ENCODE measurements at places on chromosomes 3 and 15. TPM values are rescaled to one million over a fixed set of nuclear protein-coding genes. Genes with fewer than 3 reads are reported as not detected.

- no peak for DNase-seq
Measured at GRCh38 chr3:66582721-66583423, 82.0 kb upstream of the LRIG1 start.

DNA sequence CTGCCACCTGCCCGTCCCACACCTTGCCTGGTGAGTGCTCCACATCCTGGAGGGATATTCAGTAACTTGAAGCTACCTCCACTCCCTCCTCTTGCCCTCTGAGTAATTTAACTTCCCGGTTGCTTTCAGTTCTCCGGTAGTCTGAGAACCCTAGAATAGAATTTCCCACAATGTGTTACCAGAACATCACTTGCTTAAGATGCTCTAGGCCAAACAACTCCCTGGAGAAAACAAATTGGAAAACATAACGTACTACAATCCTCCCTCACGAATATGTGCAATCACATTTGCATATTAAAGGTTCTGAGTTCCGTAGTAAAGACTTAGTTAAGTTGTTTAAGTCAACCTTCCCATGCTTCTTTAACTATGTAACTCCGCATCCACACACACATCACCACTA lies 44.8 kb downstream of the SLCO2A1 start:
- no peak for DNase-seq

GRCh38 chr3:43686700-43687498 lies 3.8 kb upstream of the ABHD5 start:
- no peak for DNase-seq

DNA sequence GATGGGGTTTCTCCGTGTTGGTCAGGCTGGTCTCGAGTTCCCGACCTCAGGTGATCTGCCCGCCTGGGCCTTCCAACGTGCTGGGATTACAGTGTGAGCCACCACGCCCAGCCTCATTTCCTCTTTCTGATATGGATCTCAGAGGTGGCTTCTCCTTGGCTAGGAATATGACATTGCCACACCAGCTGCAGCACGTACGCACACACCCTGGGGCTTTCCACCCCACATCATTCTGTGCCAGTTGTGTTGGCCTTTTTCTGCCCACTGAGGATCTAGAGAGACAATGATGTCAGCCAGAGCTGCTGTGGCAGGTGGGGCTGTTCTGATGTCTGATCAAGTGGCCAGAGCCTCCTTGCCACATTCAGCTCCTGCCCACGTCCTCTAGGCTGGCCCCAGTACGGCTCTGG lies 29.0 kb downstream of the TMEM45A start:
- no peak for DNase-seq

DNA sequence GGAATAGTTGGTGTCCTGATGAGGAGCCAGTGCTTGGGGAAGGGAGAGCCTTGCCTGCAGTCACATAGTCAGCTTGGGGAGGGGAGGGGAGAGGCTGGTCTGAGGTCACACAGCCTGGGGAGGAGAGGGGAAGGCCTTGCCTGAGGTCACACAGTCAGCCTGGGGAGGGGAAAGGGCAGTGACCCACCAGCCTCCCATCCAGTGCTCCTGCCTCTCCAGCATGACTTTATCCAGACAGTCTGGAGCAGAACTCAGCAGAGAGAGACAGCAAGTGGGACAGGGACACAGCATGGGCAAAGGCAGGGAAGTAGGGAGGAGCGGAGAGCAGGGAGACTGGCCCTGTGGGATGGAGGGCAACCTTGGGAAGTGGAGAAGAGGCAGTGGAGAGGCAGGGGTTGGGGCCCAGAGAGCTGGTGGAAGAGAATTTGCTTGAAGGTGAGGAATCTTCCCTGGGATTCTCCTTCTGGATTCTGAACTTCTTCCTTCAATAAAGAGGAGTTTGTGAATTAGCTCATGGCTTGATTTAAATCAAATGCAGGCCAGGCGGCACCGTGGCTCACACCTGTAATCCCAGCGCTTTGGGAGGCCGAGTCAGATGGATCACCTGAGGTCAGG lies 64.5 kb downstream of the CORO2B start:
- DNase-seq, result no peak

DNA sequence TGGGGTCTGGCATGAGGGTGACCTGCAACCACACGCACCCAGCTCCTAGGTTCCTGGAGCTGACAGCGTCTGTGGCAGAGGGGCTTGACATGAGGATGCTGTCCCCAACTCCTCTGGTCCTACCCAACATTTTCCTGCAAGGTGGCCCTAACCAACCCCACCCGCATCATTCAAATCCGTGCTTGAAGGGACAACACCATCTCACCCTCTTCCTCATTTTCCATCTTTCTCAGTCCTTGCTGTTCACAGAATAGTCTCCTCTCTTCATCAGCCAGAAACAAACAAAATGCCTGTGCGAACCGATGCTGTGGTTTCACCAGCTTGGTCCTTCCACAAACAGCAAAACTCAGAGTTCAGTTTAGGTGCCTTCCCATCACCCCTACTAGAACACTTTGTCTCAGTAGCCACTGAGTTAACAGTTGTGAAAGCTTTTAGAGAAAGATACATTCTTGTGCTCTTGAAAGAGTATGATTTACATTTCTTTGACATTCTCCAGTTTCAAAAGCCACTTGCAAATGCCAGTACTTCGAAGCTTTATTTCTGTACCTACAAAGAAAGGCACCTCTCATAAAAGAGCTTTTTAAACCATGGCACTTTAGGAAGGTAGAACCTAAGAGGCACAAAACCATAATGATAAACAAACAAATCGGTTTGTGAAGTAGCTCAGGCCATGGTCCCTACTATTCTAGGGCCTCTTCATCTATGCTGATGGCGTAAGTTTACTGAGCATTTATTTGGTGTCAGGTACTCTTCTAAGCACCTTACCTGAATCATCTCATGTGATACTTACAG lies 360.1 kb downstream of the SHQ1 start:
- no peak for DNase-seq

DNA sequence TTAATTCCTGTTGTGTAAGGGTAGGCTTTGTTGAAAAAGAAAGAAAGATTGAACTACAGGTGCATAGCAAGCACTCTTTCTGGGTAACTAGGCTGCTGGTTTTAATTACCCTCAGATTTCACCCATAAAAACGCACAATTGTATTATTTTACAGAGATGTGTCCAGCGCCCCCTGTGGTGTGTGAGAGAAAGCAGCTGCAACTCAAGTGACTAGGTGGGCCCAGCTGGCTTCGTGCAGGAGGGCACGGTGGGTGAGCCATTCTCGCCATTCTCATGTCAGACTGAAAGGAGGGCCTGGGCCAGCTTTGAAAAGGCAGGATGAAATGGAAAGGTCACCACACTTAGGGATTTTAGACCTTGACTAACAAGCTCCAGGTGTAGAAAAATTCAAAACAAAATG lies 122.6 kb downstream of the LRIG1 start:
- no peak for DNase-seq

DNA sequence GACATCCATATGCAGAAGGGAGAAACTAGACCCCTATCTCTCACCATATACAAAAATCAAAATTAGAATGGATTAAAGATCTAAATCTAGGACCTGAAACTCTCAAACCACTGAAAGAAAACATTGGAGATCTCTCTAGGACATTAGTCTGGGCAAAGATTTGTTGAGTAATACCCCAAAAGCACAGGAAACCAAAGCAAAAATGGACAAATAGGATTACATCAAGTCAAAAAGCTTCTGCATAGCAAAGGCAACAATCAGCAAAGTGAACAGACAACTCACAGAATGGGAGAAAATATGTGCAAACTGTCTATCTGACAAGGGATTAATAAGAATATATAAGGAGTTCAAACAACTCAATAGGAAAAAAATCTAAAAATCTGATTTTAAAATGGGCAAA lies 54.8 kb downstream of the MYO9A start:
- no peak for DNase-seq

GRCh38 chr15:57567891-57568290 lies 23.8 kb upstream of the MYZAP start:
- DNase-seq, result no peak

DNA sequence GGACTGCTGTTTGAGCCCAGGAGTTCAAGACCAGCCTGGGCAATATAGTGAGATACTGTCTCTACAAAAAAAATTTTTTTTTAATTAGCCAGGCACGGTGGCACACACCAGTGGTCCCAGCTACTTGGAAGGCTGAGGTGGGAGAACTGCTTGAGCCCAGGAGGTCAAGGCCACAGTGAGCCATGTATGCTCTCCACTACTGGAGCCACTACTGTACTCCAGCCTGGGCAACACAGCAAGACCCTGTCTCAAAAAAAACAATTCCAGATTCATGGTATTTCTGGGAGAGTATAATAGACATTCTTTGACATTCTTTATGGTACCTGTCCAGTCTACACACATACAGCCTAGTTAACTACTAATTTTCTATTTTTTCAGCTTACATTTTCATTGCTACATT lies 70.1 kb downstream of the GSK3B start:
- no peak for DNase-seq

DNA sequence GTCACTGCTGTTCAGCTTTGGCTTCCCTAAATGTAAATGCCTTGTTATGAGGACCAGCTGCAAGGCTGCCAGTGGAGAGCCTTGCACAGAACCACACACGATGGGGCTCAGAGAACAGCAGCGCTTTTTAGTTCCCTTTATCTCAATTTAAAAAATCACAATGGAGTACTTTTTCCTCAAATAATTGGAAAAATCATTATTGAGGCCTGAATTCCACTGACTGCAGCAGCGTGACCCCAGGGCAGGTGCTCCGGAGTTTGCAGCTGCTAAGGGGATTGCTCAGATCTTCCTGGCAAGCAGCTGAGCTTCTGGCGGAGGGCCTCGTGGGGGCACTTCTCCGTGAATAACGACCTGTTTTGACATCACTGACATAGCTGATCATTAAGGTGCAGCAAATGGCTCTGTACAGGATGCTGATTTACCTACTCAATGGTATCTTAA lies 245.6 kb upstream of the TRIM42 start:
- DNase-seq, result no peak

DNA sequence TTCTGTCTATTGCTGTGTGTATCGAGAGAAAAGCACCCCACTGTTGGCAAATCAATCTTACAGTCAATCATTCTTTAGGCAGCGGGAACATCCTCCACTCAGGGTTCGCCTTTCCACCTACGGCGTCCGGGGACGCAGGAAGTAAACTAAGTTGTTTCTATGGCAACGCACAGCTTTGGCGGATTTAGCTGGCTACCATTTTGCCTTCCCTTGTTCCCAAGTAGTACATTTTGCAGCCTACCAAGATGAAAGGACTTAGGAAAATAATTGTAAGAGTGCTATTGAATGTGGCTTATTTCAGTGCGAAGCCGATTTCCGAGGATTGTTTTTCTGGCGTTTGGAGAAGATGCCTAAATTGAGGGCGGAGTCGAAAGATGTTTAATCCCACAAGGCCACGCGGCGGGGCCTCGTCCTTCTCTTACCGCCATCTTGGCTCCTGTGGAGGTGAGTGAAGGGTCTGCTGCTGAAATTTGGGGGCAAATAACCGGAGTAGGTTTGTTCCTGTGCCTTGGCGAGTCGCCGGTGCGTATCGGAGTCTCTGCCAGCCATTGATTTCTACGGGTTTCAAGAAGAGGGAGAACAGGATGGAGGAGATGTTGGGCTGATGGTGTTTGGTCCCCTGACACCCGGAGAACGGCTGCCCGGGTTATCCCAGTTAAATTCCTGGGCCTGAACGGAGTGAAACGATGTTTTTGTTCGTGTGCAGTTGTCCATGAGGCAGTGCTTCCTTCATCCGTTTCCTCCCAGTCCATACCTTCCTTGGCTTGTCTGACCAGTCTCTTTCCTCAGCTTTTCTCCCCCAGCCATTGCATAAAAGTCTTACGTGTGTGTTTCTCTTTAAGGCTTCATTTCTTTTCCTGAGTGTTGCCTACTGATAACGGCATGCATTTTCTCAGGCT lies at the start of gene RPL35A:
RPL35A (plus strand) TSS at position 413 of the 899 bp plus-strand sequence. CDS start 778 bp downstream, outside the sequence.
- DNase-seq, result peak; percentile 84

DNA sequence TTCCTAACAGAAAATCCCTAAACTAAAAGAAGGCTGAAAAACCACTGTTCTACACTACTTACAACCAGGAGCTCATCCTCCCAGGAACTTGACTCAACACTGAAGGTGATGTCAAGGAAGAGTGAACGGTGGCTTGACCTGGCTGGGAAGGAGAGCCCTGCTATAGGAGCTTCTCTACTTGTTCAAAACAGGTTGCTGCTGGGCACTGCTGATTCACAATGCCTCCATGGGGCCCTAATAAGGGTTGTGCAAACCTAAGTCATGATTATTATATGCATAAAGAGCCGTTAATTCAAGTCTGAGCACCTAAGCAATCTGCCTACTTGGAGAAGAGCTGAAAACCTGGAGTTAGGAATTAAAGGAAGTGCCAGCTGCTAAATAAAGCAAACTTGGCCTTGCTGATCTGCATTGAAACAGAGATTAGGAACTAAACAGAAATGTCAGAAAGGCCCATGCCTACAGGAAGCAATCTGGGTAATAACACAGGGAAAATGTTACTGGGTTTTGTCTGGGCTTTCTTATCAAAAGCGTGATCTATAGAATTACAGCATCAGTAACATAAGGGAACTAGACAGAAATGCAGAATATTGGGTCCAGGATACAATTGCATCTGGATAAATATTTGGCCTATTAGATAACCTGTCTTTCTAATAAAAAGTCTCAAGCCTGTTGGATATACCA lies 243.2 kb downstream of the NEK10 start:
- DNase-seq, result no peak

- DNase-seq, result no peak
Measured at GRCh38 chr3:54783611-54784010, 144.2 kb downstream of the LRTM1 start.

GRCh38 chr3:11627612-11628011 lies 16.1 kb downstream of the VGLL4 start:
- DNase-seq, result no peak

DNA sequence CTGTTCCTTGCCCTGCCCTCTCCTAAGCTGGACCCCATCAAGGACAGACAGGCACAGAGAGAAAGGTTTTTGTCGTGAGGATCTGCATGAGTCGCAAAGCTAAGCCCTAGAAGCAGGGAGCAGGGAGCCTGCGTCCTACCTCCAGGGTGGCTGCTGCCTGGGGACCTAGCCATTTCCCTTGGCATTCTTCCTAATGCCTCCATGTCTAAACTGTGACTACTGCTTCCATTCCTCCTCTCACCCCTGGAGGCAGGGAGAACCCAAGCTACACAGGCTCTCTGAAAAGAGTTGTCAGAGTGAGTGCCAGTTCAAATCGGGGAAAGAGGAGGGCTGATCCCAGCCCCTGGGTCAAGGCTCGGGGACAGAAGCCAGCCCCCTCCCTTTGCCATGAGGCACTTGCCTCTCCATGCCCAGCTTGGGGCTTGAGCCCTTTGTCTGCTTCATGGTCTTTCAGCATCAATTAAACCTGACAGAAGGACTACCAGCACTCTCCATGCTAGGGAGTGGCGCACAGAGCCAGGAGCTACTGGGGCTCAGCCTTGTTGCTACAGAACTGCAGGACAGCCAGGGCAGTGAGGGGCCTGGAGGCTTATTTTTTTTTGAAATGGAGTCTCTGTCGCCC lies 2.4 kb downstream of the GCHFR start:
- DNase-seq, result no peak

DNA sequence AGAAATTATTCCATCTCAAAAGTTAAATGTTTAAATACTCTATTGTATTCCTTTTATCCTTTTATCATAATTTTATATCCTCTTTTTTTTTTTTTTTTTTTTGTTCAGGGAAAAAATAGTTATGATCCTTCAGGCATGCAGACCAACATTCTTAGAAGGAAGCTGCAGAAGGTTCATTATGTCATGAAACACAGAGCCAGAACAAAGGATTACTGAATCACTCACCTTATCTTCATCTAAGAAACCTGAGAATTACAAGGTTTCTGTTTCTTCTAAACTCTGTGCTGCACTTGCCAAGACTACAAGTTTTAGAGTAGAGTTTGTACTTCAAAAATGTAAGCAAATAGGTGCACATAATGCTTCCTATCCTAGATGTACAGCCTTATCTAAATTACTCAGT lies 3.3 kb downstream of the PLCH1 start:
- DNase-seq, result no peak

Gene SLC22A14
- total RNA-seq, result 1.5 TPM

Gene AGBL1
- 0.91 TPM for total RNA-seq

Gene SERINC4
- total RNA-seq, result 3.9 TPM

Gene AADACL2
- not detected for total RNA-seq

Gene FBXL22
- total RNA-seq, result 39.6 TPM
